ENCODE measurements at places on chromosomes 2 and 18.
A peak's percentile ranks its signal among the peaks of the same experiment; 100 is the strongest.

DNA sequence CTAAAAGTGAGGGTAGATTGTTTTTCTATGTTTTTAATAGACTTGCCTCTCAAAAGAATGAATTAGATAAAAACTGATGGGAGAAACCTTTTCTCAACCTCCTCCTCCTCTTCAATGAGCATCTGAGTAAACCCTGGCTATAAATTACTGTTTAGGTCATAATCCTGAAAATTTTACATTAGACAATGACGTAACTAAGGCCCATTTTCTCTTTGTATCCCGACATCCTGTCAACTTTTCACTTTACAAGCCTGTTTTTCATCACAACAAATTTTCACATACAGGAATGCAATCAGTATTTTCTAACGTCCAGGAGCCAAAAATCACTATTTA lies 1.3 kb downstream of the SPIRE1 start:
- no peak for DNase-seq

- DNase-seq = no peak
Measured at GRCh38 chr2:36294316-36294721, 61.3 kb upstream of the CRIM1 start.

GRCh38 chr2:188235364-188235763 lies 56.3 kb upstream of the GULP1 start:
- DNase-seq = peak; percentile 11

DNA sequence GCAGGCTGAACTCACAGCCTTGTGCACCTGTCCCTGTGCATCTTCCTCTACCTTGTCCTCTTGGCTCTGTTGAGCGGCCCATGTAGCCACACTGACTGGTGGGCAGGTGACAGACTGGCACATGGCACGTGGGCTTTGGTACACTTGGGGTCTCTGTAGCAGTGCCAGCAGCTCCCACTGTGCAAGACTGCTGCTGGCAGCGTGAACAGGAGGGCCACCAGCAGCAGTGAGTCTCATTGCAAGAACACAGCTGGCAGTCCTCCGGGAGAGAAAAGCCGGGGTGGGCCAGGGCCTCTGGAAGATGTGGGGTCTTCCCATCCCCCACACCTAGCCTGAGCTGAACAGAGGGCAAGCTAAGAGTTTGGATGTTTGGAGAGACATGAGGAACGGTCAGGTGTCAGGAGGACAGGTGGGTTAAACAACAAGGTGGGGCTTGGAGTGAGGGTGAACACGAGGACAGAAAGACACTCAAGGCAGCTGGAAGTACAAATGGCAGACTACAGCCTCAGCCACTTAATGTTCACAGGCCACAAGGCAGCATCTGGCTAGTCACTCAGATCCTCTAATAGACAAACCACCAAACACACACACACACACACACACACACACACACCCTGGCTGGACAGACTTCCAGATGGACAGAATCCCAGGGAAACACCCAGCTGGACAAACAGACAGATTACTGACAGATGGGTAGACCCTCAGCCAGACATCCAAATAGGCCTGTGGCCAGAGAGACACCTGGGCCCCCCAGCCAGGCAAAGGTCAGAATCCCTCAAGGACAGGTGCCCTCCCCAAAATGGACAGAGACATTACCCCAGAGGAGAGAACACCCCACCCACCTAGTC lies 2.3 kb upstream of the PTPN18 start:
- no peak for DNase-seq

GRCh38 chr2:30768708-30769480 lies 38.4 kb downstream of the CAPN13 start:
- DNase-seq = no peak

- DNase-seq = no peak
Measured at GRCh38 chr2:159290289-159290907, 3.9 kb upstream of the WDSUB1 start.

DNA sequence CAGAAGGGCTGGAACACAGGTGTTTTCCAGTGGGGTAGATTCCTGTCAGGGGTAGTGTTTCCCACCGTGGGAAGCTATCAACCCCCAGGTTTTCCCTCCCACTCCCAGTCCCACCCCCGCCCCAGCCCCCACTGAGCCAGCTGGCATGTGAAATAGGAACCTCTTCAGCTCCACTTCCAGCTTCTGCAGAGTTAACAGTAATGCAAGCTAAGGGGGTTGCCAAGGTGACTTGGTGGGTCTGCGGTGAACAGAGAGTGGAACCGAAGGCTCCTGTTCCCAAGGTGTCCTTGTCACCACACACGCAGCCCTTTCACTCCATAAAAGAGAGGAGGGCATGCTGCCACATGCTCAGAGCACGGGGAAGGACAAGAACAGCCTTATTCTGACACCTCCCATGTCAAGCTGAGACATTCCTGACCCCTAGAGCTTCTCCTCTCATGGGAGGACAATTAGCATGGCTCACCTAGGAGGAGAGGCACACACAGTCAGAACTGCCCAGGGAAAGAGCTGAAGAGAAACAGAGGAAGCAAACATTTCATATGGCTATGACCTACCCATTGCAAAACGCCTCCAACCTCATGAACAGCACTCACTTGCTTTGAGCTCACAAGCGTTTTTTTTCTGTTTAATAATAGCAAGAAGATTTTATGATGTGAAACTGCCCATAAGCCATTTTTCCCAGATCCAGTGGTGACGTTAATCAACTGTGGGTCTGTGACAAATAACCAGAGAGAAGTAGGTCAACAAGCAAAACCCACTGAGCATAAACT lies 39.8 kb upstream of the TBC1D8 start:
- no peak for DNase-seq

- no peak for DNase-seq
Measured at GRCh38 chr18:5600378-5601071, 56.7 kb upstream of the EPB41L3 start.

- DNase-seq = no peak
Measured at GRCh38 chr18:70046207-70046606, 98.5 kb upstream of the CD226 start.

DNA sequence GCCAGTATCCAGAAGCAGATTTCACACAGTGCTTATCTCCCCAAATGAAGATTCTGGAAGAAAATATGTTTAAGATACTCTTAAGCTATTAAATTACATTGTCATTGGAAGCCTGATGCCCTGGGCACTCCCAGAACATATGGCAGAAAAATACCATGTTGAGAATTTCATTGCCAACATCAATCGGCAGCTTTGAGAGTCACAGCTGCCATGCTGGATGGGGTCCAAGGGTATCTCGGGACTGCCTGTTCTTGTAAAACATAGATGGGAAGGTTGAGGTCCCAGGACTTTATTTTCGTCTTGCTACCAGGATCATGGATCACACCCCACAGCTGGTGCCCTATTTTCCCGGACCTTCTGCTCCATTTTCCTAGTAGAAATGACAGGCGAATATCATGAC lies 632.5 kb downstream of the SUCLG1 start:
- no peak for DNase-seq

- DNase-seq = no peak
Measured at GRCh38 chr2:191479680-191480023, 198.3 kb upstream of the NABP1 start.

Data from NK-92 treated with Interleukin-12 subunit alpha and Interleukin-12 subunit beta, amount 100 ng/mL, for 24 hours (cell line).